Stimulated activated CD8-positive, alpha-beta memory T cell treated with anti-CD3 and anti-CD28 coated beads, Interleukin-15, amount 100 ng/mL, for 24 hours (primary cell): ENCODE measurements at places on chromosomes 7 and 10.
A peak's percentile ranks its signal among the peaks of the same experiment; 100 is the strongest.

- DNase-seq: no peak
Measured at GRCh38 chr10:125343118-125343925, 183.0 kb upstream of the CTBP2 start.

GRCh38 chr10:132043861-132044695 is 21.7 kb upstream of the JAKMIP3 start:
- DNase-seq: no peak

GRCh38 chr7:96388620-96389383 is 66.9 kb upstream of the SLC25A13 start:
- DNase-seq: no peak

DNA sequence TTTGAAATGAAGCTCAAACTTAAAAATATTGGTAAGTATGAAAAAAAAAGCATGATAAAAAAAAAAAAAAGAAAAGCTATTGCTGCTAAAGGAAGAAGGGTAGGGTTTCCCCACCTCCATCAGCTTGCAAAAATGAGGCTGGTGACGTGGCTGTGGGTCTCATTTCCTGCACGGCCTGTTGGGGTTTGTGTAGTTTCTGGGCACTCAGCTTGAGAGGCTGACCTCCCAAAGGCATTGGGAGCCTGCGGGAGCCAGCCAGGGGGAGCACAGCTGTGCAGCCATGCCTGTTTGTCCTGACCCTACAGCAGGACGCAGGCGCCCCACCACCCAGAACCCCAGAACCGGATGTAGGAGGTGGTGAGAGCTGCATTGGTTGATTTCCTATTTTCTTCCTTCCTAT is 48.8 kb upstream of the CARD11 start:
- DNase-seq: peak; percentile 33

GRCh38 chr7:29588900-29589696 is 25.5 kb downstream of the PRR15 start:
- no peak for DNase-seq

GRCh38 chr10:1184541-1185430 is 128.6 kb downstream of the WDR37 start:
- DNase-seq: no peak

DNA sequence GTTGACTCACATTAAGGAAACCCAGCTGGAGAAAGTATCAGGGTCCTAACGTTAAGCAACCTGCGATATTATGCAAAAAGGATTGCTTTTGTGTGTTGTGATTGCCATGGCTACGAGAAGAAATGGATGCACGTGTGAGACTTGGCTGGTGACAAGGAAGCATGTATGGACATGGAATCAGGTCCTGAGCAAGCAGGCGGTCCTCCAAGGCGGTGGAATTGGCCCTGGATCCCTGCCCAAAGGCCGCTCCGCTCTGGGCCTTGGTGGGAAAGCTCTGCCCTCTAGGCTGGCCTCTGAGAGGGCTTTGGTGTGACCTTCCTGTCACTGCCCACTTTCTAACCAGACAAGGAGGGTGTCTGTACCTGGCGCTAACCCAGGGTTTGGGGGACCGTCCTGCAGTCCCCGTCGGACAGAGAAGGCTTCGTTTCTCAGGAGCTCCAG is 192.1 kb downstream of the EBF3 start:
- no peak for DNase-seq
